RPMI8226 (cell line): ENCODE measurements at places on chromosomes 12 and 14.

DNA sequence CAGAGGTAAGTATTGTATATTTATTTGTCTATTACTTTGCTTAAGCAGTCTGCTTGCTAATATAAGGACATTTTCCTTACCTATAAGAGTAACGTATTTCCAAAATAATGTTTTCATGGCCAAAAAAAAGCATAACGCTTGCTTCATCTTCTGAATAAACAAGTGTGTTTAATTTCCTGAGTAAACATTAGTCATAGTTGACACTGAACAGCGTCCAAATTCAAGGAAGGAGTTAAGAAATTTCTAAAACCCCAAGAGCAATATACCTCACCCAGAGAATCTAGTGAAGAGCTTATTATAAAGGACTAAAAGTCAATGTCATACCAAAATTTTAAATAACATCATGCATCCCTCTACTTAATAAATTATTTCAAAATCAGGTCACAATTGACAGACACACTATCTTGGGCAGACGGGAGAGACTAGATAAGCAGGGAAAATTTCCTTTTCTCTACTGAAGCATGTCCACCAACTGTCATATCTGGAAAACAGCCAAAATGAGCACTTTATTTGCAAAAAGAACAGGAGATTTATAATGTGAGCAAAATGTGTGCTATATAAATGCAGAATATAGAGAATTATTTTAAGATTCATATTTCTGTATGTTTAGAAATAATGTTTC lies 25.1 kb downstream of the ANKS1B start:
- no peak for DNase-seq

DNA sequence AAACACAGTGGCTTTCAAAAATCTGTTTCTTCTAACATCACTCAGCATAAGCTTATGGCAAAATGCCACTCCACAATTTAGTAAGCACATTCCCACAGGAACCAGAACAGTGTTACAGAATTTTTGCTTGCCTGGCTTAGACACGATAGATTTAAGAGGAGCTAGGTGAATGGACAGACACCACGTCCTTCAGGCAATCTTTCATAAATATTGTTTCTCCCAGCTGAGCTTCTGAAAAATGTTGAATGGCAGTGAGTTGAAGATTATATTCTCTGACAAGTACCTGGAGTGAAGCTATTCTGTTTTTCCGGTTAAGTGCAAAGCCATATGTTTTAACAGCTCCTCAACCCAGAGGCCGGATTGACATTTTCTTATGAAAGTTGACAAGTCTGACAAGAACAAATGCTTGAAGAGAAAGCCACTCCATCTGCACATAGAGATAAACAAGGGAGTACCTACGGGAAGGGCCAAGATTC lies 102.0 kb downstream of the FSCB start:
- DNase-seq = no peak

DNA sequence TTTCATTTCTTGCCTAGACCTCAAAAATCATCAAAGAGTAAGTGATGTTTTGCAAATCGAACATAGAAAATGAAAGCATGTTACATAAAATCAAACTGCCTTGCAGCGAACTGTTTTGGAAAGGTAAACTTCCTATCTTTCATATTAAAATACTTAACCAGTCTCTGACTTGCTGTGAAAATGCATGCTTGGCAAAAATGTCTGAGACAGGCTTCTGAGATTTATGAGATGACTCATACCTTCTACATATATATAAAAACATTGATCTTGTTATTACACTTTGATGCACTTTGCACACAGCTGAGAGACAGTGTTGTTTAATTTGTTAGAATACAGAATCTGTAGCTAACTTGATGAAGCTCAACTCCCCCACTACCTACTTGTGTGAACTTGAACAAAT lies 179.1 kb downstream of the KITLG start:
- peak; percentile 58 for DNase-seq

DNA sequence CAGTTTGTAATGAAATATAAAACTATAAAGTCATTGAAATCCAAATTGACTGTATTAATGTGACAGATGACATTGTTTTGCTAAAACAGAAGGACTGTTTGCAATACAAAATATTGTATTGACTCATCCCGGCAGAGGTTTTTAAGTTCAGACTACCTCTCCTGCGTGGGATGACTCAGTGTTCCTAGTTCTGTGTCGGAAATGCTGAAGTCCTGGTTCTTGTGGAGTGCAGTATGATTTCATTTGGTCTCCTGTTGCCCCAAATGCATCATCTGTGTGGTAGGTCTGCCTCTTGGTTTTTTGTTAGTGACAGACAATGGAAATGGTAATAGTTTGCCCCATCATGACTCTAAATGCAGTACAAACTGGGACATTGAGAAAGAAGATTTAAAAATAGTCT lies 27.8 kb downstream of the PELI2 start:
- DNase-seq = no peak

GRCh38 chr12:93011100-93011499 lies 82.0 kb upstream of the EEA1 start:
- no peak for DNase-seq

DNA sequence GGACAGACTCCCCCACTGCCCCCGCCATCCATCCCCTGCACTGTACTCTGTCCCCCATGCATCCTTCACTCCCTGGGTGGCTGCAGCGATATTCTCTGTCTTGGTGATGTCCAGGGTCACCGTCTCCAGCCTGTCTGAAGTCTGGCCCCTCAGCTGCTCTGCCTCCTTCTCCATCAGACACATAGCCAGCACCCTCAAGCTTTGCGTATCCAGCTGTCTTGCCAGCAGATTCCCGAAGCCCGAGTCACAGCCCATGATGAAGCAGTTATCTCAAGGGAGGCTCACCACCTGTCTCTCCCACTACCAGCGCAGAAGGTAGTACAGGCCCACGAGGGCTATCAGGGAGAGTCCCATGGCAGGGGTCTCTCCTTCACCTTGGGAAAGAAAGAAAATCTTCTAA lies 77.8 kb downstream of the HSD17B6 start:
- no peak for DNase-seq

GRCh38 chr14:99125113-99125512 lies 146.9 kb downstream of the BCL11B start:
- no peak for DNase-seq

DNA sequence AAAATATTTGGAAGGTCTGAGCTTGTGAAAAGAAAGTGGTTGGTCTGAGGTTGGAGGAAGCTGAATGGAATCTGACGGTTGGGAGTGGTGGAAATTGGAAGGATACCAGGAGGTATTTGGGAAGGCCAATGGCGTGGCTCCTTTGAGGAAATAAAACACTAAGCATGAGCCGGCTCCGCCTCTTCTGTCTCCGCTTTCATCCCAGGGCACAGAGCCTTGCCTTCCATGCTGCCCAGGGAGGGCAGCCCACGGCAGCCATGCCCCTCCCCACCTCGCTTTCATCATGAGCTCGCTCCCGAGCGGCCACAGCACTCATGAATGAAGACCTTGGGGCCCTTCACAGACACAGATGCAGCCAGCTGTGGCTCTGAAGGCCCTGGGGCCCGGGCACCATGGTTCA lies 36.2 kb downstream of the HSP90AA1 start:
- no peak for DNase-seq

DNA sequence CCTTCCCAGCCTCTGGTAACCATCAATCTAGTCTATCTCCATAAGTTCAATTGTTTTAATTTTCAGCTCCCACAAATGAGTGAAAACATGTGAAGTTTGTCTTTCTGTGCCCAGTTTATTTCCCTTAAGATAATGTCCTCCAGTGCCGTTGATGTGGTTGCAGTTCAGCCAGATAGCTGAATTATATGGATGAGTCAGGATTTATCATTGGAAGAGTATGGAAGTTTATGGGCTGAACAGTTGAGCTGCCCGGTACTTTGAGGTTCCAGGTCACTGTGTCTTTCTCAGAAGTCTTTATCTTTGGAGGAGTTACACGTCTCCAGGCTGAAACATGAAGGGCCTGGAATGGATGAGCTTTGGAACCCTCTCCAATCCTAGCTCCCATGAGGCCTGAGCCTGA lies 120.1 kb downstream of the ASCL4 start:
- no peak for DNase-seq

GRCh38 chr12:6140651-6141447 lies 16.4 kb upstream of the VWF start:
- no peak for DNase-seq

- peak; percentile 80 for DNase-seq
Measured at GRCh38 chr12:109432842-109433304, 44.2 kb downstream of the KCTD10 start.

DNA sequence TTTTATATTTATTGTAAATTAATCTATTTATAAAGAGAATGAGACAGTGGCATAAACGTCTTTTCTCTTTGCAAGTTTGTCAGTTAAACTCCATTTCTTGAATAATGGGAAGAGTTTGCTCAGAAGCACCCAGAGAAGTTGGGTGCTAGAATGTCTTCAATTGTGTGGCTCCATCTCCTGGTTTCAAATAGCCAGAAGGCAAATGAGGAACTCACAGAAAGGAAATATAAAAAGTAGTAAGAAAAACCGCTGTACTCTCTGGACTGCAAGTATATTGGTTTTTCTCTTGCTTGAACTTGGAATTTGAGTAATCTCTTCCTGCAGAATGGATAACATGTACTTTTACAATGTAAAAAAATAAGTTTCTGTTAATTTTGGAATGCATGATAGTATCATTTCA lies 217.5 kb downstream of the DPY19L2 start:
- no peak for DNase-seq

- DNase-seq = no peak
Measured at GRCh38 chr12:29082522-29082921, 66.6 kb upstream of the FAR2 start.

DNA sequence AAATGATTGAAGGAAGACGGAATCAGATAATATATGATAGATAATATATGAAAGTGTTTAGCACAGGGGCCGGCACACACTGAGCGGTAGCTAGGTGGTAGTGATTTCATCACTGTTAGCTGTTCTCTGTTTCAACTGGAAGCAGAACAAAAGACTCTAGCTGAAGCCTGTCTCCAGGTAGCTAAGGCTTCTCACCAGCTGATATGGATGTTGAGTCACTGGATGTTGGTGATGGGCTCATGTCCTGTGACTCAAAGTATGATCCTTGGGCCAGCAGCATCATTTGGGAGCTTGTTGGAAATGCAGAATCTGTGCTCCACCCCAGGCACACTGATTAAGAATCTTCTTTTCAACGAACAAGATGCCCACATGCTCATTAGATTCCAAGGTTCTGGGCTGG lies 21.7 kb upstream of the KCNA5 start:
- no peak for DNase-seq

GRCh38 chr12:127054531-127054930 lies 1212.4 kb upstream of the TMEM132C start:
- DNase-seq = no peak

DNA sequence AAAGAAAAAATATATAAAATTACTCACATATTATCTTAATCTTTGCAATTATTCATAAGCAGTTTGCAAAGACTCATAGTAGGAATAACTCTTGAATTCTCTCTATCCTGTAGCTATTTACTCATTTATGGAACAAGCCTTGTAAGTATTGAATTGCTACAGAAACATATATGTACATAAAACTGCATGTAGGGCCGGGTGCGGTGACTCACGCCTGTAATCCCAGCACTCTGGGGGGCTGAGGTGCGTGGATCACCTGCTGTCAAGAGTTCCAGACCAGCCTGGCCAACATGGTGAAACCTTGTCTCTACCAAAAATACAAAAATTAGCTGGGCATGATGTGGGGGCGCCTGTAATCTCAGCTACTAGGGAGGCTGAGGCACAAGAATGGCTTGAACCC lies 286.2 kb downstream of the PPFIA2 start:
- DNase-seq = no peak

DNA sequence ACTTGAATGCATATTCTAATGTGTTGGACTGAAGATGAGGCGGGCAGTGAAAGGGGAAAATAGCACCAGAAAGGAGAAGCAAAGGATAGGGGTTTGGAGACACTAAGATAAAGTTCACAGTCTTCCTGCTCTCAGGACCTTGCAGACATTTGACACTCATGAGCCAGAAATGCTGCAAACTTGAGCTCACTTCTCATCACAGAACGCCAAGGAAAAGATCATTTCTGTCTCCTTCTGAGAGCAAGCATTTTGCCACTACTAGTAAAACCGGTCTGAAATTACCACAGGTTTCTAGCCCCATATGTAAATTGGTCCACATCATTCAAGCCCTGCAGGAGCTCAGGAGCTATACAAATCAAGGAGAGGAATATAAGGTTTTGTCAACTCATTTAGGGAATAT lies 44.6 kb upstream of the ANO2 start:
- DNase-seq = no peak

DNA sequence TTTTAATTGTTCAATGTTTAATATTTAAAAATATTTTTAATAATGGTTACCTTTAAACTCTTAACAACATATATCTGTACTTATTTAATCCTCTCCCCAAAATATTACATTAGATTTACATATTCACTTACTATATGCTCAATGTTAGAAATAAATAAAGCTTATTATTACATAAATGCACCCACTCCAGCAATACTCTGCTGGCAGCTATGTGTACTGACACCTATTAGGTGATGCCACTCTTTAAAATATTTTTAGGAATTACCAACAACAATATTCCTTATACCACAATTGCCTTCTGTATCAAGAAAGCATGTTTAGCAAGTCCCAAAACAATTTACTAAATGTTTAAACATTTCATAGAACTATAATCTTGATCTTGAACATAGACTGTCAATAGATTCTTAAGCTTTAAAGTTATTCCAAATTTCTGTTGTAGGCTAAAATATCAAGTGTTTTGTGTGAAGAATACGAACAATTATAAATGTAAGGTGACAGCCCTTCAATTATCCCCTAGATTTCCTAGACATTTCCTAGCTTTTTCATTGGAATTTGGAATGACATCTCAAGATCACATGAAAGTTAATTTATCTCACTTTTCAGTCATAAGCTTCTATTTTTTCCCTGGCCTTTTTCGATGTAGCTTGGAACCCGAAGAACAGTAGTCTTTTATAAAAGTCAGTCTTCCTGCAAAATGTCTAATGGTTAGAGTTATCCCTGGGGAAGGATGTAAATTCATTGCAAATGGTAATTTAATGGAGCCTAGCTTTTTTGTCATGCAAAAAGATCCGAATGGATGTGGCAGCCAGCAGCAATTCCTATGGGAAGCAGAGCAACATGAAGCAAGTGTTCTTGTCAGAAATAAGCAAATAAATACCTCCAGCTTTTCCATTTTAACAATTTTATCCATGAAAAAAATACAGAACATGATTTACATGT lies 907.5 kb upstream of the ATXN7L3B start:
- no peak for DNase-seq

DNA sequence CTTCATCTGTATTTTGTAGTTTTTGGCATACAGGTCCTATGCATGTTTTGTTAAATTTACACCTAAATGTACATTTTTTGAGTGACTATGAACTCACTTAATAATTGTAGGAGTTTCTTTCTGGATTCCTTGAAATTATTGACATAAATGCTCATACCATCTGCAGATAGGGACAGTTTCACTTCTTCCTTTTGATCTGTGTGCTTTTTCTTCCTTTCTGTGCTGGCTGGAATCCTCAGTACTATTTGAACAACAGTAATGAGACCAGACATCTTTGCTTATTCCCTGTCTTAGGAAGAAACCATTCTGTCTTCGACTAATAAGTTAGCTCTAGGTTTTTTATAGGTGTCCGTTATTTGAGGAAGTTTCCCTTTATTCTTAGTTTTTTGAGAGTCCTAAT lies 110.3 kb downstream of the ADGRD1 start:
- DNase-seq = no peak

- DNase-seq = no peak
Measured at GRCh38 chr14:102125546-102125945, 14.2 kb upstream of the WDR20 start.
